ENCODE measurements at places on chromosomes 3 and 15. TPM values are rescaled to one million over a fixed set of nuclear protein-coding genes. Genes with fewer than 3 reads are reported as not detected.

Gene SLC24A5
- total RNA-seq = not detected

Gene DISP2
- total RNA-seq = 0.60 TPM

DNA sequence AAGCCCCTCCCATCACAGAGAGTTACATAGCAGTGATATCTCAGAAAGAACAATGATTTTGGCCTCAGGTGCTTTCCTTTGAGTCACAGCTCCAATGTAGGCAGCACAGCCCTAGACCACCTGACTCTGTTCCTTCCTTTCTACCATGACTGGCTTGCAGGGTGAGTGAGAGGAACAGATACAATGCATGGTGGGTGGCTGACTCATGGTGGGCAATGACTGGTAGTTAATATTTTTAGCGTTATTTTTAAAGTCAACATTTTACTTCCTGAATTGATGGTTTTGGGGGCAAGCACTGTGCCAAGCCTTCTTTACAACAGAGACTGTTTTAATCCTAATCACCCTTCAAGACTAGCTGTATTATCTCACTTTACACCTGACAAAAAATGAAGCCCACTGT lies 32.8 kb upstream of the ST3GAL6 start:
- no peak for DNase-seq
- peaks cover 17% of the 10 kb centered on the region for H3K4me1 ChIP-seq
- H3K36me3 ChIP-seq = no peaks in the 10 kb centered on the region

GRCh38 chr15:90297021-90297420 lies 31.5 kb downstream of the NGRN start:
- no peak for DNase-seq
- peaks cover 16% of the 10 kb centered on the region for H3K27me3 ChIP-seq
- H3K27ac ChIP-seq = no peak overlapping the region
- H3K36me3 ChIP-seq = no peaks in the 10 kb centered on the region
- peaks cover 18% of the 10 kb centered on the region for H3K4me1 ChIP-seq

GRCh38 chr15:50018491-50018890 lies 100.5 kb downstream of the ATP8B4 start:
- H3K36me3 ChIP-seq = no peaks in the 10 kb centered on the region
- no peak for DNase-seq
- H3K4me1 ChIP-seq = no peaks in the 10 kb centered on the region
- H3K27ac ChIP-seq = no peak overlapping the region

- H3K4me3 ChIP-seq = no peak overlapping the region
- no peaks in the 10 kb centered on the region for H3K27me3 ChIP-seq
- no peaks in the 10 kb centered on the region for H3K4me1 ChIP-seq
- H3K36me3 ChIP-seq = no peaks in the 10 kb centered on the region
Measured at GRCh38 chr3:28050885-28051284, 190.5 kb upstream of the CMC1 start.
